MG63 (cell line): ENCODE measurements at places on chromosomes 11 and 22. TPM values are rescaled to one million over a fixed set of nuclear protein-coding genes. Genes with fewer than 3 reads are reported as not detected.
A peak's percentile ranks its signal among the peaks of the same experiment; 100 is the strongest.

Gene MDK
- 0.82 and 2.8 TPM in 2 replicates for total RNA-seq

- no peak for DNase-seq
Measured at GRCh38 chr22:31730344-31730711, 19.6 kb downstream of the PRR14L start.

DNA sequence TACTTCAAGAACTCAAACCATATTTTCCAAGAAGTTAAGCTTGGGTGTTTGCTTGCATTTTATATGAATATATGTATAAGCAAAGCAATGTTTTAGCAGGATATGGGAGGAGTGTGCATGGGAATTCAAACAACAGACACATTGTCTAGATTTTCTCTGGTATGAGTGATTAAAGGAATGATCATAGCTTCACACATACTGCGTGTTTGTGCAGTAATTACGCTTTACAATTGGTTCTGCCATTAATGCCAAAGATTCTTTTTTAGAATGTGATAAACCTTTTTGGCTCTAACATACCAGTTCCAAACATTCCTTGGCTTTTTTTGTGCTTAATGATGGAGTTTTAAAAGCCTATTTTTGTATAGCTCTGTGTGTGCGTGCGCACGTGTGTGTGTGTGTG, 54.0 kb downstream of the CCDC34 start:
- DNase-seq, result no peak

GRCh38 chr11:96132437-96132836, 208.5 kb upstream of the MTMR2 start:
- no peak for DNase-seq

DNA sequence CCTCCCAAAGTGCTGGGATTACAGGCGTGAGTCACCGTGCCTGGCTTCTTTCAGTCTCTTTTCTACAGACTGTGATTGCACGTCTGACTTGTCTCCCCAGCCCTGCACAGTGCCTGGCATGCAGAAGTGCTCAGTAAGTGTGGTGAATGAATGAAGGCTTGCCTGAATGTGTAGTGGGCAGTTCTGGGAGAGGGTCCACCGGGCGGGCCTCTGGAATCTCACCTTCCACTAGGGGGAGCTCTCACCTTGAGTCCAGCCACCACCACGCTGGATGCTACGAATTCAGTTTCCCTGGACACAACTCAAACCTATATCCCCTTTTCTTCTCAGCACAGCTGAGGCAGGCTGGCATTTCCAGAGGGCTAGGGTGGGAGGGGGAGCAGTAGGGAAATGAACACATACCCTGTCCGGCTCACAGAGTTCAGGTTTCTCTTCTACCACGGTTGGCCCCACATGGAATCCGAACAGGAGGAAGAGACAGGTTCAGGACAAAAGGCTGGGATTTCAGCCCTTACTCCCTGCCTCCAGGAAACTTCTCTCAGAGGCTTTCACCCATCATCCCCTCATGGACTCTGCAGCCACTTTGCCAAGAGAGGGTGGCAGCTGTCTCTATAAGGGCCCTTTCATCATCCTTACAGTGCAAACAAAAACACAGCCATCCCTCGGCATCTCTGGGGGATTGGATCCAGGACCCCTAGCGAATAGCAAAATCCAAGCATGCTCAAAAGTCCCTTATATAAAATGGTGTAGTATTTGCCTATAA, 86.8 kb downstream of the NECTIN1 start:
- peak; percentile 60 for DNase-seq

DNA sequence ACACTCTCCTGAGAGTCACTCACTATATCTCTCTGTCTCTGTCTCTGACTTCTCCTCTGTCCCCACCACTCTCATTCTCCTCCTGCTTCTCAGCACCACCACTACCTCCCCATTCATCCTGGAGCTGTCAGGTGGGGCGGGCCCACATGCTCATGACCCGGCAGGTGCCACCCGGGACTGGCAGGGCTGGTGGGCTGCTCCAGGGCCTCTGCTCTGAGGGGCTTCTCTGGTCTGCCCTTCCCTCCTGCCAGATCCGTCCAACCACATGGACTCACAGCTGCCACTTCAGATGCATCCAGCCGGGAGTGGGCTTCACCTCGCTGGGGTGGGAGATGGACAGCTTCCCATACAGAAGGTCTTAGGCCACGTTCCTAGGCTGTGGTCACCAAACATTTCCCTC, 4.8 kb upstream of the EMID1 start:
- no peak for DNase-seq
